ENCODE measurements at places on chromosomes 6 and 20. TPM values are rescaled to one million over a fixed set of nuclear protein-coding genes. Genes with fewer than 3 reads are reported as not detected.
A peak's percentile ranks its signal among the peaks of the same experiment; 100 is the strongest.

GRCh38 chr6:116847227-116847626, 18.3 kb upstream of the GPRC6A start:
- no peak overlapping the region for H3K4me3 ChIP-seq
- no peaks in the 10 kb centered on the region for H3K4me1 ChIP-seq
- H3K36me3 ChIP-seq, result no peaks in the 10 kb centered on the region

GRCh38 chr6:137875606-137876005, 8.5 kb downstream of the TNFAIP3 start:
- no peak for DNase-seq
- H3K4me1 ChIP-seq, result peaks cover 66% of the 10 kb centered on the region
- peak overlapping the region; percentile 96 for H3K4me3 ChIP-seq

NECAB3 gene
- total RNA-seq, result 30.1 TPM

- H3K4me3 ChIP-seq, result no peak overlapping the region
- no peaks in the 10 kb centered on the region for H3K4me1 ChIP-seq
- H3K27me3 ChIP-seq, result no peaks in the 10 kb centered on the region
Measured at GRCh38 chr6:56386717-56387116, 139.3 kb upstream of the COL21A1 start.

- peaks cover 57% of the 10 kb centered on the region for H3K4me1 ChIP-seq
- H3K36me3 ChIP-seq, result peaks cover 17% of the 10 kb centered on the region
- peaks cover 2% of the 10 kb centered on the region for H3K27me3 ChIP-seq
- no peak for DNase-seq
Measured at GRCh38 chr6:166420351-166420750, 37.6 kb upstream of the MPC1 start.
